Omental fat pad (tissue), 4 donors: ENCODE measurements at places on chromosomes 1 and 21.

GRCh38 chr1:204206121-204206520, 7.7 kb downstream of the GOLT1A start:
- DNase-seq, result no peak

DNA sequence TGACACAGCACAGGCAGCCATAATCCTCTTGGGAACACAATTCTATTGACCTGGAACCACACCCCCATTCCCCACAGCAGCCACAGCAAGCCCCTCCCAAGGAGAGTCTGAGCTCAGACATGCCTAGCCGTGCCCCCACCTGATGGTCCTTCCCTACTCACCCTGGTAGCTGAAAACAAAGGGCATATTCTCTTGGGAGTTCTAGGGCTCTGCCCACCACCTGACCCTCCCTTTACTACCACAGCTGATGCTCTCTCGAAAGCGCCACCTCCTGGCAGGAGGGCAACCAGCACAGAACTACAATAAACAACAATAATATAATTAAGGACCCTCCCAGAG, 184.8 kb upstream of the COA6 start:
- no peak for DNase-seq

GRCh38 chr21:39422527-39423241, 22.9 kb downstream of the LCA5L start:
- no peak for DNase-seq

- DNase-seq, result no peak
These were observed 205.1 kb upstream of the COA6 start for GRCh38 chr1:234168061-234168724.

DNA sequence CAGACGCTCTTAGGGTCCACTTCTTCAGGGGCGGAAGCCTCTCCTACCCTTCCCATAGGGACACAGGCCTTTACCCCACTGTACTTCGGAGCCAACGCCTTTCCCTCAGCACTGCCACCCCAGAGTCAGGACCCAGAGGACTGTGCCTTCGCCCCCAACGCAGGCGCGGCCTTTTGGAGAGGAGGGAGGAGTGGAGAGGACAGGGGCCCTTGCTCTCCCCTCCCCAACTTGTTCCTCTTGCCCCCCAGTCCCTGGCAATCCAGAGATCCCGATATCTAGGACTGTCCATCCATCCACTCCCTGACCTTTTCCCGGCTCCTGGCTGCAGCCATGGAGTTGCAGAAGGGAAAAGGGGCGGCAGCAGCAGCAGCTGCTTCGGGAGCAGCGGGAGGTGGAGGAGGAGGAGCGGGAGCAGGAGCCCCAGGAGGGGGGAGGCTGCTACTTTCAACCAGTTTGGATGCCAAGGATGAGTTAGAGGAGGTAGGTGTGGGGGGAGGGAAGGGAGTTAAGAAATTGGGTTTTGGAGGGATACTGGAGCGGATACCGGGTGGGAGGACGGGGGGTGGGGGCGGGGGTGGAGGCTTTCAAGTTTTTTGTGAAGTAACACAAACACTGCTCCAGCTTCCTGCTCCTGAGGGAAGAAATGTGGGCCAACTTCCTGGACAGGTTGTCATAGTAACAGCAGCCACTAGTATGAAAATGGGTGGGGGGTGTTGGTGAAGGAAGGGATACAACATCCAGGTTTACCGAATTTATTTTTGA, 636 bp downstream of the INTS3 start:
- DNase-seq, result no peak

GRCh38 chr1:82704393-82704792, 903.7 kb downstream of the ADGRL2 start:
- DNase-seq, result no peak

DNA sequence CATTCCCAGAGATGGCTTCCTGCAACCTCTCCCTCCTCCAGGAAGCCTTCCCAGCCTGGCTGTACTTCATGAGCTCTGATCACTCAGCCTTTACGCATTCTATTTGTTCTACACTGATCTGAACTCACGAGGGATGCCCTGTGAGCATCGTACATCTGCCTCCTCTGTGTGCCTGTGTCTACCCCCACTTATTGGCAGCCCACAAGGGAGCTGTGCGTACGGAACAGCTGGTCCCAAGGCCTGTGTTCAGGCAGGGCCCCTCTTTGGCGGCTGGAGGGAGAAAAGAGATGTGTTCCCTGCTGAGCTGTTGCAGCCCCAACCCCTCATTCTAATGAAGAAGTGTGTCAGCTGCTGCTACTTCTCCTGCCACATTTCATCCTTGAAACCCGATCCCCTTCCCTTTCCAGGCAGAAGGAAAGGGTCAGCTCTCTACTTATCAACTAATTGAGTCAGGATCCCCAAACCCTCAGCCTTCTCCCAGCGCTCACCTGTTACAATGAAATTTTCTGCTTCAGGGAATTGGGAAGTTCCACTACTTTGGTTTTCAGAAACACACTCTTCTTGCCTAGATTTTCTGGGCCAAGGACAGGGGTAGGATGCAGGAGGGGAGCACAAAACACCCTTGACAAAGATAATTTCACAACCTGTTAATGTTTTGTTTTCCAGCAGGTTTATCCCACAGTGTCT, 3.2 kb downstream of the INKA2 start:
- no peak for DNase-seq

- DNase-seq, result no peak
These were observed 27.6 kb downstream of the USP33 start for GRCh38 chr1:77732090-77732489.
